Hematopoietic multipotent progenitor cell treated with erythropoietin and hydrocortisone succinate and interleukin-3 and kit ligand, for 8 days (in vitro differentiated cells): ENCODE measurements at places on chromosomes 16 and 17.

DNA sequence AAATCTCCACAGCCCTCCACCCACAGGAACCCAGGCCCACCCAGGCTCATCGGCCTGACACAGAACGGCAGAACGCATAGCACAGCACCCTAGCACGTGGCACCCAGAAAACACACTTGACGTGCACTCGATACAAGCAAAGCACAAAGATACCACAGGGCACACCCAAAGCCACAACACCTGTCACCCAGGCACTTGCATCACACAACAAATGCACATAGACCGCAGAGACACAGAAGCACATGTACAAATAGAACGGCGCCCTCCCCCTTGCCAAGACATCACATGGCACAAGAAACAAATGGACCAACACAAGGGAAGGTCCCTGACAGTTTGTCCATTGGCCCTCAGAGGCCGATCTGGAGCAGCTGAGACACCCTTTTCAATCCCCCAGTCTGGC is 147.7 kb upstream of the WSCD1 start:
- DNase-seq = no peak

- peak; percentile 6 for DNase-seq
These were observed 23.3 kb upstream of the ERCC4 start for GRCh38 chr16:13896543-13897182.

- no peak for DNase-seq
These were observed 9.3 kb upstream of the ASIC2 start for GRCh38 chr17:33302394-33302793.

- DNase-seq = peak; percentile 21
These were observed 142.4 kb downstream of the CYLD start for GRCh38 chr16:50884066-50884860.

DNA sequence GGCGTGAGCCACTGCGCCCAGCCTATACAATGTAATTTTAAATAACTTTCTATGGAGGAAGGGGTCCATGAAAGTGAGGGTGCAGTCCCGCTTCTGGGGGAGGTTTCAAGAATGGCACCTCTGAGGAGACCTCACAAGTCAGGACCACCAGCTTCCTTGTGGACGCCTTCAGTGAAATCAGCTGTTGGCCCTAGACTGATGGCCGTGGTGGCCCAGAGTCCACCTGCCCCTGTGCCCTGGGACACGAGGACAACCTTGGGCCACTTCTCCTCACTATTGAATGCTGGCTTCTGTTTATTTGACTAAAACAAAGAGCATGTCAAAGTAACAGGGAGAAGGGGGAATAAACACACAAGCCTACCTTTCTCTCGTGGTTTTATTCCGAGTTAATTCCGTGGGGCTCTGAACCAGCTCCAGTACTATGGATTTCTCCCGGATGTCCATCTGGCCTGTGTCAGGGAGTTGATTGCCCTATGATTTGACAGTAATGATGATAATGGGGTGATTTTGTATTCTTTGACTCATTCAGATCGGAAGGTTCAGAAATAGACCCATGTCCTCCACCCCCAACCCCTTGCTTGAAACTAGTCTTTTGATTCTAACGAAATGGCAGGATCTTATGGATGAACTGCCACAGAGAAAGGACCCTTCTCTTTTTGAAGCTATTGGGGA is 8.6 kb upstream of the CBX4 start:
- no peak for DNase-seq

DNA sequence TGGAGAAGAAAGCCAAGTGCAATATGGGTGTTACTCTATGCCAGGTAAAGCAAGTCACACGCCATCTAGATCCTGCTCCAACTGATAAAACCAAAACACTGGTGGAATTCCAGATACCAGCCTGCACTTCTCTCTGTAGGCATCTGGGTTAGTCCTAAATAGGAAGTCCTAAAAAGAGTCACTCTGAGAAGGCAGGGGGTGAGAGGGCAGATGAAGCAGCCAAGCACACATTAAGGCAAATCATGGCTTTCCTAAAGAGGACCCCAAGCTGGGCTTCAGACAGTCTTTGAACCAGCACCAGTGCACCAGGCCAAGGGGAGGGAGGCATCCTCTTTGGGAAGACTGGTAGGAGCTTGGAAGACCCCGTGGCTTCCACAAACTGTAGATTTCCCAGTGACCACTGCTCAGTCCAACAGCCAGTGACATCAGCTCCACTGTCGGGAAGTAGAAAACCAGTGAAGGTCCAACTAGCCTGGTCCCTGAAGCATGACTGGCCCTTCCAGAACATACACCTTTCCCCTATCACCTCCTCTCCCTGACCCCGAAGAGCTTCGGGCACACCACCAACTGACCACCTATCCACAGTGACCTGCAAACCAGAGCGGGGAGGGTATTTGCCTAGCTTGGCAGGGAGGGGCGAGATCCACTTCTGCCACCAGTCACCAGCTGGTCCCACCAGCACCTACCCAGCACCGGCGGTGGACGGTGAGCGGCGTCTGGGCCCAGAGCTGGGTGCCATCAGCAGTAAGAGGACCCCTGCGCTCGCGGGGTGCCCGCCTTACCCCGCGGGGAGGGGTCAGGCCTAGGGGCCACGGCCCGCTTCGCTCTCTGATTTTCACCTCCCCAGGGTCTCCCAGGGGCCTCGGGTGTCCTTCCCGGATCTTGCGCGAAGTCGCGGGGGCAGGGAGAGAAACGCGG is 1.0 kb downstream of the LITAF start:
- DNase-seq = peak; percentile 16

DNA sequence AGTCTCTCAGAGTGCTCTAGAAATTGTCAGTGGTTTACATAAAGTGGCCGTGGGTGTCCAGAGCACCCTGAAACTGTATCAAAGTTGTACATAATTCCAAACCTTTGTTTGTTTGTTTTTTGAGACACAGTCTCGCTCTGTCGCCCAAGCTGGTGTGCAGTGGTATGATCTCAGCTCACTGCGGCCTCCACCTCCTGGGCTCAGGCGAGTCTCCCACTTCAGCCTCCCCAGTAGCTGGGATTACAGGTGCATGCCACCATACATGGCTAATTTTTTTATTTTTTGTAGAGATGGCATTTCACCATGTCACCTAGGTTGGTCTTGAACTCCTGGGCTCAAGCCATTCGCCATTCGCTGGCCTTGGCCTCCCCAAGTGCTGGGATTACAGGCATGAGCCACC is 24.3 kb upstream of the ADGRG1 start:
- DNase-seq = no peak

DNA sequence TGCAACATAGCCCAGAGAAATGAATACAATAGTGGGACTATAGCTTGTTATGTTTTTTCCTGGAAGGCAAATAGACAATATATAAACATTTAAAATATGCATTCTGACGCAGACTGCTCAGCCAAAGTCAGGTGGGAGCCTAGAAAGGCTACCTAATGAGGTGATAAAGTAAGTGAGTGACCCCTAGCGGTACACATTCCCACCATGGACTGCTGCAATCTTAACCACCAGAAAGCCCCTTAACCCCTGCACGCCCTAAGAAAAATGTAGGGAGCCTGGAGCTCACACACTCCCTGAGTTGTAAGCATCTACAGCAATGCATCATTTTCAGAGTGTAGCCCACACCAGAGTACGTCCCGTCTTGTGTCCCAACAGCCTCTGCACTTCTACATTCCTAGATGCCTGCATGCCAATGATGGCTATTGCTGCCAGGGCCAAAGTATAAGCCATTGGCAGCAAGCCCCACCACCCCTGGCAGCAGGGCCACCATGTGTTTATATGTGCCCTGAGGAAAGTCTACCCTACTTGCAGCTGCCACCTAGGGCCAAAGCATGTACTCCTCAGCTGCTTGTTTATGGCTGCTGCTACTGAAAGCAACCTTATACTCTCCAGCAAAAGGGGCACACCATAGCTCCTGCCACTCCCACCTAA is 127.6 kb downstream of the KIF2B start:
- DNase-seq = no peak
